ENCODE measurements at places on chromosomes 13 and 19.

- DNase-seq = no peak
Observed at GRCh38 chr19:2035590-2035991, 15.5 kb downstream of the MKNK2 start.

DNA sequence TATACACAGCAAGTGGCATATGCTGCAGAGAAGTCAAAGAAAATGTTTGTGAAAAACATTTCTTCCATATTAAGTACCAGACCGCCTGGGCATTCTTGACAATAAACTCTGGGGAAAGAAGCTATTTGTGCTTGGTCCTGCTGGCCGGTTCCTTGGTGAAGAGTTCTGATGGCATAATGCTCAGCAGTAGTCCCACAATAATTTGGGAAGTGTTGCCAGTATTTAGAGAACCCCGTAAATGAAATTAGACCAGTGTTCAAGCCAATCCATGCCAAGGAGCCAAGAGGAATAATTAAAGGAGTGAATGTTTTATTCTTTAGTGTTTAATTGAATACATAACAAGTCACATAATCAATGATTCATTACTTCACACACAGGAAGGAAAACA, 6.3 kb downstream of the KCTD12 start:
- no peak for DNase-seq

DNA sequence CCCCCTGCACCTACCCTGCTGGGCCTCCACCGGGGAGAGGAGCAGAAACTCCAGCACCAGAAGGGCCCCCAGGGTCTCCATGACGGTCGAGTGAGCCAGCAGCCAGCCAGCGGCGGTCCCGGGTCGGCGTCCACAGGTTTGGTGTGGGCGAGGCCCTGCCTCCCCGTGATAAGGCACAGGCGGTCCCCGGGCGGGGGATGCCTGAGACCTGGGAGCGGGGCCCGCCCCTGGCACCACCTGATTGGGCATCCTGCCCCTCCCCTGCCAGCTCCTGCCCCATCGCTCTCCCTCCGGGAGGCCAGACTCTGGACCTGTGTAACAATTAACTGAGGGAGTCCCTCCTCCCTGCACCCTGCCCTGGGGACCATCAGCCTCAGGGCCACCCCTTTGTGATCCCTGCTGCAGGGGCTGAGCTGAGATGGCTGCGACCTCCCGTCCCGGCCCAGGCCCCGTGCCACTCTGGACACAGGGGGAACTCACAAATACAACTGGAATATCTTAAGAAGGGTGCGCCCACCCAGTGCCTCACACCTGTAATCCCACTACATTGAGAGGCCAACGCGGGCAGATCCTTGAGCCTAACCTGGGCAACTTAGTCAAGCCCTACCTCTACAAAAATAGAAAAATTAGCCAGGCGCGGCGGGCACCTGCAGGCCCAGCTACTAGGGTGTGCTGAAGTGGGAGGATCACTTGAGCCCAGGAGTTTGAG, at the start of gene SMIM24:
Gene SMIM24, minus strand, starts transcription at position 143 of the 709 bp plus-strand sequence. Its CDS starts 62 bp downstream, at position 81.
- DNase-seq = no peak

- DNase-seq = no peak
Observed at GRCh38 chr13:99806671-99807070, 164.9 kb downstream of the ZIC5 start.

- DNase-seq = no peak
Observed at GRCh38 chr13:99103536-99103935, 97.1 kb upstream of the UBAC2 start.

- no peak for DNase-seq
Observed at GRCh38 chr19:2142173-2142829, 9.1 kb downstream of the AP3D1 start.

- DNase-seq = no peak
Observed at GRCh38 chr13:71368336-71368735, 498.7 kb downstream of the DACH1 start.

DNA sequence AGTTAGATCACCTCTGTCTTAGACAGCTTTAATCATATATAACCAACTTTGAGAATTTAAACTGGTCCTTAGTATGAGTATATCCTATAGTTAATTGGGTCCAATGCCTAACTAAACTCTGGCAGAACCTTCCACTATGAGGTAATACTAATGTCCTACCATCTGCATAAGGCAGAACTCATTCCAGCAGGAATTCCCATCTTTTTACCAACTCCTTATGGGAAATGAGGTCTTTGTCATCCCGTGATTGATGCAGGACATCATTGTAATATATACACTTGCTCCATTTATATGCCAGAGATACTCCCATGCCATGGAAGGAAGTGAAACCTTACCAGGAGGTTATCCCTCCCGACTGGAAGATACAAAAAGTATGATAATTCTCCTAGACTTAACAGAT, 2.8 kb downstream of the KCTD4 start:
- no peak for DNase-seq

GRCh38 chr19:4580961-4581665, 21.6 kb upstream of the SEMA6B start:
- DNase-seq = no peak

DNA sequence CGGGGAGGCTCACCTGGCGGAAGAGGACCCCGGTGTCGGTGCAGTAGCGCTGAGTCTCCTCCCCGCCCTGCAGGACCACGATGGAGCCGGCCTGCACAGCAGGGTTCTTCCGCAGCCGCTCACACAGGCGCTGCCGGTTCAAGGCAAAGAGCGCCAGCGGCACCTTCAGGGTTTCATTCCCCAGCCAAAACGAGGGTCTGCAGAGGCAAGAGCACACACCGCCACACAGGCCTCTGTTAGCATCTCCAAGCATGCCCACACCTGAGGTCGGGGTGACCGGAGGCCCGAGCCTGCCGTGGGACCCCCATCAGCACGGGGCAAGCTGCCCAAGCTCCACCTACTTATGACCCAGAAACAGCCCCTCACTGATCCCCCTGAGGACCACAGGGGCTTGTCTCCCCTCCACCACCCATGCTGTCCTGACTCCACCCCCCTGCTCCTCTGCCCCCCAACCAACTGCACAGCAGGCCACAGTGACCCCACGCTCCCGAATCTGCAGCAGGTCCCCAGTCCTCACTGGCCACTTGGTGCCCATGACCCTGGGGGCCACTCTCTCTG, 8.9 kb downstream of the PEPD start:
- DNase-seq = no peak

DNA sequence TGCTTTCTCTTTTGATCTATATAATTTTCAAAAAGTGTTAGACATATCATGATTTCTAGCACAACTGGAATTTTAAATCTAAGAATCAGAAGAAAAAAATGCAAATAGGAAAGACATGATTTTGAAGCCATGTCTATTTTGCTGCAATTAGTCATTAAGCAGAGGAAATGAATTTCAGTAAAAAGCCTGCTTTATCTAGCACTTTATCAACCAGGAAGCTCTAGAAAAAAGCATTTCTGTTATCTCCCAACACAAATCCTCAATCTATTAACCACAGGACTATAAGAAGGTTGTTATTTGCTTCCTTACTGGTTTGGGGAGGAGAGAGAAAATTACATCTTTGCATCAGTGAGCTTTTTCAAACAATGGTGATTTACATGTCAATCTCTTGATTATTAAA, 716.7 kb downstream of the DIAPH3 start:
- no peak for DNase-seq

DNA sequence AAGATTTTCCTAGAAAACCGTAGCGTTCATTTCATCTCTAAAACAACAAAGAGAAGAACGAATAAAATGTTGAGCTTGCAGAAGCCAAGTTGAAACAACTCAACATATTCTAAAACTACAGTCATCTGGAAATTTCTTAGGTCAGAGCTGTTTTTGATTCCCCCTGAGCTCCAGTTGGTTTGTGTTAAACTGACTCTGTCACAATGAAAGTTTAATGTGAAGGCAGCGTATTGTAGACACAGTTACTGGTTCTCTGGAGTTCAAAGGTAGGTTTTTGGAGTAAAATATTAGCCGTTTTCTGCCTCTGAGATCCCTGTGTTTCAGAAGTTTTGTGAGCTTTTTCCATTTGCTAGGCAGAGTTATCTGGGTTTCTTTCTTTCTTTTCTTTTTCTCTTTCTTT, 2.2 kb downstream of the ARHGEF7 start:
- DNase-seq = no peak

- DNase-seq = no peak
Observed at GRCh38 chr13:27922883-27923612, 3.2 kb downstream of the PDX1 start.

GRCh38 chr19:39951686-39952085, 17.3 kb upstream of the FCGBP start:
- DNase-seq = no peak

DNA sequence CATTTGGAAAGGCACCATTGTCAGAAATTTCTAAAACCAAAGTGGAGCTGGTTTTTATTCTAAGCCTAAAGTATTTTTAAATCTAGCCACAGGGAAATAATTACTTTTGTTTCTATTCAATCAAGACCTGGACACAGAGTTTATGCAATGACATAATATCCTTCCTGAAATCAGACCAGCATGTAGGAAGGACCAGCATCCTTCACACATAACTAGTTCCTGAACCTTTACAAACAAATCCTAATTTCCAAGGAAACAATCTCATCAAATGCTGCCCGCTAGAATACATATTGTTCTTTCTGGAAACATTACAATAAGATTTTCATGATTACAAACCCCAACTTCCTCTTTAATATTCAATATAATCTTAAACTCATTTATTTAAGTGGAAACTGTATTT, 1.5 kb downstream of the STARD13 start:
- DNase-seq = no peak

DNA sequence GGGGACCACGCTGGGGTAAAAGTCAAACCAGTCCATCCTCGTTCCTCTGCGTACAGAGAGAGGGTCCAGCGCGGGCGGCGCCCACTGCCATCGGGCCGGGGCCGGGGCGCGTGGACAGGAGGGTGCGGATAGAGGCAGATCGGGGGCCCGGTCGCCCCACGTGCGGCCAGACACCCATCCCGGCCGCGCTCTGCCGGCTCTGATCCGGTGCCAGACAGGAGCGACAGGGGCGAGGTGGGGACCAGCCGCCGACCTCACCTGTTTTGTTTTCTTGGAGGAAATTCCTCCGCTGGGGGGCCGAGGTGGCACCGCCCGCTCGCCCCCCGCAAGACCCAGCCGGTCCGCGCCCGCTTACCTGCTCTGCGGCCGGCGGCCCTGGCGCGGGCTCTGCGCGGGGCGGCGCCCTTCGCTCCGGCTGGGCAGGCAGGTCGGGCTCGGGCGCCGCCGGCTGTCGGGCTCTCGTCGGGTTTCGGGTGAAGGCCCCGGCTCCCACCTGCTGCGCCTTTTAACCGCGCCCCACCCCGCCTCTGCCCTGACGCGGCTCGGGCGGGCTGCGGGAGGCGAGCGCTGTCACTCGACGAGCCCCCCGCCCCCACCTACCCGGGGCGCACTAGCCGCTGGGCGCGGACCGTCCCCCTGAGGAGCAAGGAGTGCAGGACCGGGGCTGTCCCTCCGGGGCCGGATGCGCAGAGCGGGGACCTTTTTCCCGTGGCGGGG, at the start of gene GJB6:
Gene GJB6, minus strand, starts transcription at position 481 of the 717 bp plus-strand sequence. CDS start 8,839 bp downstream, outside the sequence.
- DNase-seq = peak; percentile 23

DNA sequence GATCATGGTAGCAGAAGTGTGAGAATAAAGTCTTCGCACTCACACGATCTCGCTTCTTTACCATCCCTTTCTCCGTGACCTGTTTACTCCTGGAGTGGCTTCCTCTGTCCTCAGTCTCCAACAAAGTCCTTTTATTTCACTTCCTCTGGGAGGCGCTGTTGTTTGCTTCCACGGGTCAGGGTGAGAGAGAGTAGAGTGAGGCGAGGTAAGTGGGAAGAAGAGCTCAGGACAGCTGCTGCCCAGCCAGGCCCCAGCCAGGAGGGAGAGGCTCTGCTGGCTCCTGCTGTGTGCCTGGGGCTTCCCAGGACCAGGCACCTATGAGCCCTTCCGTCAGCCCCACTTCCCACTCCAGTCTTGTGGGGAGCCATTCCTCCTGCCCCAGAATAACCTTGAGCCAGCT, 242.1 kb downstream of the FGF9 start:
- no peak for DNase-seq

DNA sequence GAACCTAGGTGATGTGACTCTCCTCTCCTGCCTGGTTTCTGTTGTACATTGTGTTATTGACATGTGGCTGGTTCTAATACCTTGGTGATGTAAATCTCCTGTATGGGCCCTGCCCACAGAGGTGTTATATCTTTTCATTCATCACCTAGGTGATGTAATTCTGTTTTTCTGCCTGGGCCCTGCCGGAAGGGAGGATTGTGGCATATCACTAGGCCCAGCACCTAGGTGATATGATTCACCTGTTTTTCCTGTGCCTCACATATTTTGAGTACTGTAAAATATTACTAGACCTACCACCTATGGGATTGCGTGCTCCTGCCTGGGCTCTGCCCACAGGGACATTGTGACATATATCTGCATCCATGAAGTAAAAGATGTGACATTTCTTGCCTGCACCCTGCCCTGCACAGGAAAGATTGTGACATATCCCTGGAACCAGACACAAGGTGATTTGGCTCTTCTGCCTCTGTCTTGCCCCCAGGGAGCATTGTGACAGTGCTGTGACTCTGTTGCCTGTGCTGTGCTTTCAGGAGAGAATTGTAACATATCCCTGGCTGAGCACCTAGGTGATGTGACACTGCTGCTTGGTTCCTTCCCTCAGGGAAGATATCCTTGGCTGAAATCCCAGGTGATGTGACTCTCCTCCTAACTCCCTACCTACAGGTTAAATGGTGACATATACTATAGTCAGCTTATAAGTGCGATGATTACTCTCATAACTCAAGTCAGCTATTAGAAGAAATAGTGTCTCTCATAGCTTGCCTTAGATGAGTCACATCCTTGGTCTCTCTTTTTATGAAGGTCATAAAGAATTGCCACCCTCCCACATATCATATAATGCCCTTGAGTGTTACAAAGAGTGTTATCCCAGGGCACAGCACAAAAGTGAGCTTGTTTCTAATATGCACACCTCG, 13.3 kb upstream of the ZNF681 start:
- no peak for DNase-seq

GRCh38 chr13:35874704-35875103, 256.5 kb downstream of the DCLK1 start:
- no peak for DNase-seq

DNA sequence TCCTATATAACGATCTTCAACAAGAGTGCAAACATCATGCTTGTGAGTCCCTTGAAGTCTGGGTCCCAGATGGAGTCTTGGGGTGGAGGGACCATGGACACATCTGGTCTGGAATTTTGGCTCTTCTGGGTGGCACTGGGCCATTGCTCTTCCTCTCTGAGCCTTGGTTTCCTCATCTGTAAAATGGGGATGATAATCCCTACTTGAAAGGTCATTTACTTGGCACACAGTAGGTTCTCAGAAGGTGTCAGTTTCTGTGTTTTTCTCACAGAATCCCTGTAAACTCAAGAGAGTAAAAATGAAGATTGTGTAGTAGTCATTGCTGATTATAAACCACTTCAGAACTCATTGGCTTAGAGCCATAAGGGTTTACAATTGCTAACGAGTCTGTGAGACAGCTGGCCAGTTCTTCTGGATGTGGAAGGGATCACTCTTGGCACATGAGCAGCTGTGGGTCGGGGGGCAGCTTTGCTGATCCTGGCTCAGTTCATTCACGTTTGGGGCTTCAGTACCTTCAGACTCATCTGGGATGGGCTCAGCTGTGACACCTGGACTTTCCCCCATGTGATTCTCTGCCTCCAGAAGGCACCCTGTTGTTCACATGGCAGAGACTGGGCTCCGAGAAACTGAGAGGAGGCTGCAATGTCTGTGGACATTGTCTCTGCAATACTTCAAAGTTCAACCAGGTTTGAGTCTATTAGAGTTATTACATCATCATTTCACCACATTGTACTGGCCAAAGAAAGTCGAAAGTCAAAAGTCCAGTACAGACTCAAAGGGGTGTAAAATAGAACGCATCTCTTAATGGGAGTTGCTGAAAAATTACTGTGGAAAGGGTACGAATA, 7.8 kb downstream of the CYP4F12 start:
- no peak for DNase-seq

- no peak for DNase-seq
Observed at GRCh38 chr13:27264181-27264580, 6.4 kb upstream of the RASL11A start.

- DNase-seq = no peak
Observed at GRCh38 chr19:31103228-31103627, 246.0 kb downstream of the TSHZ3 start.

Data from stimulated activated CD4-positive, alpha-beta T cell treated with anti-CD3 and anti-CD28 coated beads, Interleukin-2, amount 100 ng/mL, for 48 hours (primary cell).